Skin of body (tissue), 3 donors: ENCODE measurements at places on chromosomes 7 and 10.
A peak's percentile ranks its signal among the peaks of the same experiment; 100 is the strongest.

DNA sequence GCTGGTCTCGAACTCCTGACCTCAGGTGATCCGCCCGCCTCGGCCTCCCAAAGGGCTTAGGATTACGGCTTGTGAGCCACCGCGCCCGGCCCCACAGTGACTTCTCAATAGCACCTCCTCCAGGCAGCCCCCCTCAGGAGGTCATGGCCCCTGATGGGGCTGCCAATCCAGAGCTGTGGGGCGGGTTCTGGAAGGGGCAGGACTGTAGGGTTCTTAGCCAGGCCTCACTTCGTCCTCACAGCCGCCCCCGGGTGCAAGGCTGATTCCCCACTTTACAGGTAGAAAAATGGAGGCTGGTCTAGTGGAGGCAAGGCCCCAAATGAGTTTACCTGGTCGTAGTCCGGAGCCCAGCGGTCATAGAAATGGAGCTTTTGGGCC lies 638 bp downstream of the METTL27 start:
- DNase-seq = no peak

GRCh38 chr10:75910032-75910431 lies 478.6 kb downstream of the LRMDA start:
- no peak for DNase-seq

GRCh38 chr10:37975401-37975991 lies 951 bp downstream of the ZNF25 start:
- DNase-seq = peak; percentile 38

GRCh38 chr10:16673443-16673842 lies 143.8 kb downstream of the RSU1 start:
- DNase-seq = no peak

DNA sequence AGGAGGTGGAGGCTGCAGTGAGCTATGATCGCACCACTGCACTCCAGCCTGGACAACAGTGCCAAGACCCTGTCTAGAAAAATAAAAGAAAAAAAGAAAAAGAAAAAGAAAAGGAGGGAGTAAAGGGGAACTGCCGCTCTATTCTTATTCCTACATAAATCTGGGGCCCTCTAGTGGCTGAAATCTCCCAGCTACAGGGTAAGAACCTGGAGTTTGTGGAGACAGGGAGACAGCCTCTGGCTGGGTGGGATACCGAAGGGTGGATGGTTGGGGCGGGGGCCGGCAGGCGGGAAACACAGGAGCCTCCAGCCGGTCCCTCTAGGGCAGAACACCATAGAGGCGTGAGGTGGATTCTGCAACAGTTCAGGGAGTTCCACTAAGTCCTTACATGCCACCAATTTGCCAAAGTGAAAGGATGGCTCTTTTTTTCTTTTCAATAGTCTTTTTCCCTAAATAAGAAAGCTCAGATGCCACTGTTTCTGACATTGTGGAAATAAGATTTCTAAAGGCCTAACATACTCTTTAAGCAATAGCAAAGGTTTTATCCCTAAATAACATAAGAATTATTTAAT lies 117.3 kb downstream of the SVIL start:
- DNase-seq = no peak

GRCh38 chr7:42102301-42102700 lies 134.7 kb downstream of the GLI3 start:
- DNase-seq = no peak

GRCh38 chr10:95178797-95179196 lies 15.2 kb upstream of the ACSM6 start:
- DNase-seq = no peak

DNA sequence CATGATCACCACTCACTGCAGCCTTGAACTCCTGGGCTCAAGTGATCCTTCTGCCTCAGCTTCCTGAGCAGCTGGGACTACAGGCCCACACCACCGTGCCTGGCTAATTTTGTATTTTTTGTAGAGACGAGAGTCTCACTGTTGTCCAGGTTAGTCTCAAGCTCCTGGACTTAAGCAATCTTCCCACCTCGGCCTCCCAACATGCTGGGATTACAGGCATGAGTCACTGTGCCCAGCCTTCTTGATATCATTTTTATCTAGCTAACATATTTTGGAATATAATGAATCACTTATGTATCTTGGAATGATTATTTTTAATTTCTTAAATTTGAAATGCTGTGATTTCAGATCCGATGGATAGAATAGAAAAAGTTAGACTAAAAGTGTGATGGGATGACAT lies 18.4 kb downstream of the ARL4A start:
- no peak for DNase-seq

DNA sequence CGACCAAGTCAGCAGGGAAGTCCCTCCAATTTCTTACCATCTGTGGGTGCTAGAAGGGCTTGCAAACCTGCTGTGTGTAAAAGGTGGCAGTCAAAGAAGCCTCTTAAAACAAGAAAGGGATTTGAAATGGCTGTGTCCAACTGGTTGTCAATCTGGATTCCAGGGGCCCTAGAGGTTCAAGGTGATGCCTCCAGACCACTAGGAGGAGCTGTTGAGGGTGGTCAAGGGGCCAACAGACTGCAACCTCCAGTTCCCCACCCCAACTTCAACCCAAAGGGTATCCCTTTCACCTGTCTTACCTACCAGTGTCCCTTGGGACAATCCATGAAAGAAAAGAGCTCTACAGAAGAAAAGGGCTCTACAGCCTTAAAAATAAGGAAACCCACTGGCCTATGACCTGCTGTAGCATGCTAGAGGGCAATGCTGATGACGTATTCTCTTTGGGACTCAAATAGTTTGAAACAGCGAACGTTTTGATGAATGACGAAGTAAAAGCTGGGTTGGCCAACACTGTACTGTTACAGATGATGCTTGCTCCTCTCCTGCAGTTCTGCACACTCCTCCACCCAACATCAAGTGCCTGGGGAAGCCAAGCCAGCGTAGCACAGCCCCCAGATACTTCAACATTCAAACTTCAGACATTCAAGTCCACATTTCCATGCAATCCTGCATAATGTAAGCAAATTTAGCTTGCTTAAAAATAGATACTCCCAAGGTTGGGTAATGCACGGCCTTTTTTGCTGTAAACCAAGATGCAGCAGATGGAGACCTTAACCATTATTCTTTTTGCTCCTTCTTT lies 45.9 kb upstream of the WDR11 start:
- DNase-seq = no peak

- DNase-seq = no peak
Observed at GRCh38 chr7:8251195-8251594, 10.8 kb downstream of the ICA1 start.

- DNase-seq = no peak
Observed at GRCh38 chr7:135272303-135272702, 38.7 kb downstream of the STRA8 start.

GRCh38 chr7:130844811-130845580 lies 111.0 kb upstream of the KLF14 start:
- DNase-seq = no peak

DNA sequence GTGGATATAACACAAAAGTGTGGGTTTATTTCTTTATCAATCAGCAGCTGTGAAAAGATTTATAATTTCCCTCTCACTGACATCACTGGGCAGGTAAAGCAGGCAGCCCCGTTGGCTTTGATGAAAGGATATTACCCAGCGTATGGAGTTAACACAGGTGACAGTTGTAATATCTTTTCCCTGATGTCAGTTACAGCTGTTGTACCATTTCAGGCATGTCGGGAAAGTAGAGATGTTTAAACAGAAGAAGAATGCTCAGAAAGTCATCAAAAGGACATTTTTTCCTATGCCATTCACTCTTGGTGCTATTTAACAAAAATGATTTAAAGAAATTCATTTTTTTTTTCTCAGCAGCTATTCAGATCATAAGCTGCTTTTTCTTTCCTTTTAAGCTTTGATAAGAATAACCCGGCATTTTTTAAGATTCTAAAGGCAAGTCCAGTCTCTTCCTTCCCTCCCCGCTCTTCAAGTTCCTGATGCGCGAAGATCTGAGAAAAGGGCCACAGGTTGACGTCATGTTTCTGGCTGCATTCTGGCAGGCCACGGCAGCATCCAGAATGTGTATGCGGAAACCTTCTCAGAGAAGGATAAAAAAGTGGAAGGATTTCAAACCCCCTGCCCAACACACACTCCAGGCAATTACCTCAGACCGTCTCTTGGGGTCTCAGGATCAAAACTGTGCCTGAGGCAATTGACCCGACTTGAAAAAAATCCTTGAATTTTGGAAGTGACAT lies 32.5 kb upstream of the ADAM12 start:
- no peak for DNase-seq

- DNase-seq = no peak
Observed at GRCh38 chr7:127961786-127962453, 69.3 kb downstream of the LRRC4 start.

DNA sequence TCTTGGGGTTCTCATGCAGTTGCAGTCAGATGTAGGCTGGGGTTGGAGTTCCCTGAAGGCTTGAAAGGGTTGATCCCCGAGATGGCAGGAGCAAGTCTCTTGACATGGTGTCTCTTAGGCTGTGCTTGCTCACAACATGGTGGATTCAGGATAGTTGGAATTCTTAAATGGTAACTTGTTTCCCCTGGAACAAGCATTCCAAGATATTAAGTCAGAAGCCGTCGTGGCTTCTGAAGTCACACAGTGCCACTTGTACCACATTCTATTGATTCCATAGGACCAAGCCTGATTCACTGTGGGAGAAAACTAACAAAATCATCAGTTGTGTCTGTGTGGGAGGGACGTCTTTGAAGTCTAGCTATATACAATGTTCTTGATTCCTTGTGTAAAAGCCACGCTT lies 3.5 kb upstream of the SLC35B4 start:
- no peak for DNase-seq

GRCh38 chr7:416761-417624 lies 102.7 kb downstream of the PDGFA start:
- DNase-seq = no peak

DNA sequence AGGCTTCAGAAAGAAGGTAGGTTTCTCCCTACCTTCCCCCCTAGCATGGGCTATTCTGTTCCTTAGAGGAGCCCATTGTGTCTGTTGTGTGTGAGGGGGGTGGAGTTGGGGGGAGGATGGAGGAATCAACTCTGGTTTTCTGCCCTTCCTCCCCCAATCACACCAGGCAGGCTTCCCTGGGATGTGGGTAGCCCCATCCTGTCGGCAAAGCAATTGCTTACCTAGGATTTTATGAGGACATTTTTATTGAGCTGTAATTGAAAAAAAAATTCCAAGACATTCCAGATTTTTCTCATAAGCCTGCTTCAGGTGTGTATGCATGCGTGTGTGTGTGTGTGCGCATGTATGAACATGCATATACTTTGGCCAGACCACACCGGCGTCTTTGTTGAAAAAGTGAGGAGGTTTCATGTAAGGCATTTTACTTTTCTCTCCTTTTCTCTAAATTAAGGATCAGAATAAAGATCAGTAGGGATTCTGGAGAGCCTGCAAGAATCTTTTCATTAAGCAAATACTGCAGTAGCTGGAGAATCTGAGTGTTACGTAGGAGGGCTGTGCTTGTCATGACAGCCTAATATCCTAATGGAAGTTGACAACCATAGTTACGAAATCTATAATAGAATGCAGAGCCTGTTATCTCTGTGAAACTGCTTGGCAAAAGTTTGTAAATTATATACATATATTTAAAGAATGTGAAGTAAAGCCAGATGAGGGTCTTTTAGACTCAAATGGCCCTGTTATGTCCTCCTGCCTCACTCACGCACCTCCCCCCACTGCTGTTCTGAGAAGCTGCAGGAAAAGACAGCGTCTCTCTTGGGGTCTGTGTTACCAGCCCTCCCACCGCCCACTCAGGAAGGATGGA lies 27.3 kb upstream of the SAMD8 start:
- DNase-seq = peak; percentile 59

DNA sequence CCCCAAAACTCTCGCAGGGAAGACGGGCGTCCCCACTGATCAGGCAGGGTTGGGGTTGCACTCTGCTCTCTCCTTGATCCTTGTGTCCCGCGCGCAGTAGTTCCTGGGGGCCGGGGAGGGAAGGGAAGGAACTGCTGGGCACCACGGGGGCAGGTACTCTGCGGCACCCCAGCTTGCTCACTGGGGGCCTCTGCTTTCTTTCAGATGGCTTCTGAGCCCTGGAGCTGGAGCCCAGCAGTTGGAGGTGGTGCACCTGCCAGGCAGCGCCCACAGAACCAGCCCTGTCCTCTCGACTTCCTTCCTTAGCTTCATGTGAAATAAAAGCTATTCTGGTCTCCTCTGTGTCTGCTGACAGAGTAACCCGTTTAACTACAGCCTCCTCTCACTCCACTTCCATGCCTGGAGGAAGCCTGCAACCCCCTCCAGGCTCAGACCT lies 12.2 kb downstream of the PLAC9 start:
- DNase-seq = no peak

- DNase-seq = no peak
Observed at GRCh38 chr10:67225226-67225625, 299.4 kb downstream of the LRRTM3 start.

- DNase-seq = no peak
Observed at GRCh38 chr10:112390125-112390703, 16.3 kb downstream of the ACSL5 start.

DNA sequence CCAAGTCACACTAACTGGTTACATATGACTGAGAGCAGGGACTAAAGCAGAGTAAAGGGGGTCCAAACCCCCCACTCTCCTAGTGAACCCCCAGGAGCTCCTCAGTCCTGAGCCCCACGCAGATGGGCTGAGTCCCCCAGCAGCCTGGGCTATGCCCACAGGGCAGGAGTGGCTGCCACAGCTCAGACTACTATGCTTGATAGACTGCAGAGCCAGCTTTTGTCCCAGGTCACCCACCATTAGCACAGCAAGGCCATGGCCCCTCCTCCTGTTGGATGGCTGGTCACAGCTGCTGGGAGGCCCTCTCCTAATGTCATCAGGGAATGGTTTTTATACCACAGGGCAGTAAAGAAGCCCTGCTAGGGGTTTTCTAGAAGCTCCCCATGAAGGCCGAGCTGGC lies 46.3 kb upstream of the FGFR2 start:
- no peak for DNase-seq

- no peak for DNase-seq
Observed at GRCh38 chr7:158109364-158110033, 478.1 kb downstream of the PTPRN2 start.

DNA sequence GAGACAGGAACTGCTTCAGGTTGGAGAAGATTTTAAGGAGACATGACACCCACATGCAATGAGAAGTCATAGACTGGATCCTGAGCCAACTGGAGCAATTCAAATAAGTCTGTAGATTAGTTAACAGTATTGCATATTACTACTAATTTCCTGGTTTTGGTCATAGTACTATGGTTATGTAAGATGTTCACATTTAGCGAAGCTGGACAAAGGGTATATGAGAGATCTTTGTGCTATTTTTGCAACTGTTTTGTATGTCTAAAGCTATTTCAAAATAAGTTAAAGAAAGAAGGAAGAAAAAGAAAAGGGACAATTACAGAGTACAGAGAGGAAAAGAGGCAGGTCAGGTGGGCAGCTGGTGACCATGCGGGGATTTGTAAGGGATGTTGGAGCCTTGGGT lies 116.5 kb upstream of the SVIL start:
- DNase-seq = no peak

GRCh38 chr7:118642396-118642795 lies 417.9 kb downstream of the ANKRD7 start:
- no peak for DNase-seq

GRCh38 chr7:137992550-137993394 lies 9.1 kb downstream of the CREB3L2 start:
- peak; percentile 99 for DNase-seq

DNA sequence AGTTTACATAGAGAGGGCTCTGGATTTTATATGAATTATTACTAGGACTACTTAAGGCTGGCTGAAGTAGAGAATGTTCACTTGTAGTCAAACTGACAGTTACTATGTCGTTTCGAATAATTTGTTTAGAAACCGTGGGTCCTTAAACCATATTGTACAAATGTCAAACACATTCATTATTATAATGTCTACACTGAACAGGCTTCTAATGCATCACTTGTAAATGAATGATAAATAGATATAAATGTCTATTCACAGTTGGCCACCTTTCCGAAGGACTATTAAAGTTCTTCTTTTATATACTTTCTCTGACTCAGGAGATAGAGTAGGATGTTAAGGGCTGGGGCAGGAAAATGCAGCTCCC lies 95.3 kb downstream of the SEMA3D start:
- no peak for DNase-seq
